ENCODE measurements at places on chromosomes 2 and 18.

DNA sequence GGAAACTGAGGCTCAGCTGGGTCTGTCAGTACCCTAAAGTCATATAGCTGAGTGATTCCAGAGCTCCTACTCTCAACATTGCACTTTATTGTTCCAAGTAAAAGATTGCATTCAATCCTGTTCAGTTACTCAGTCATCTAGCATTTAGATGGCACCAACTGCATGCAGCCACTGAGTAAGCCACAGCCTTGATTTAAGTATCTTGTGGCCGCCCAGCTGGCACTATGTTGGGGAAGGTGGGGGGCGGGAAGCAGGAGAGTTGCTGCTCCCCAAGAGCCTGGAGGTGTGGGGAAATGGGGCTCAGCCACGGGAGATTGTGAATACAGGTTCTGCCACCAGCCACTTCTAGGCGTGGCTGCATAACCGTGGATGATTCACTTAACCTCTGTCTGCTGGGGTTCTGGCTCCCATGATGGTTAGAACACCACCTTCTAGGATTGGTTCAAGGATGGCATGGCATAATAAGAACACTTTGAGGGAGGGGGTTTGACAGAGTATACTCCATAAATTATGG, 17.1 kb downstream of the ZFP36L2 start:
- no peak for DNase-seq

DNA sequence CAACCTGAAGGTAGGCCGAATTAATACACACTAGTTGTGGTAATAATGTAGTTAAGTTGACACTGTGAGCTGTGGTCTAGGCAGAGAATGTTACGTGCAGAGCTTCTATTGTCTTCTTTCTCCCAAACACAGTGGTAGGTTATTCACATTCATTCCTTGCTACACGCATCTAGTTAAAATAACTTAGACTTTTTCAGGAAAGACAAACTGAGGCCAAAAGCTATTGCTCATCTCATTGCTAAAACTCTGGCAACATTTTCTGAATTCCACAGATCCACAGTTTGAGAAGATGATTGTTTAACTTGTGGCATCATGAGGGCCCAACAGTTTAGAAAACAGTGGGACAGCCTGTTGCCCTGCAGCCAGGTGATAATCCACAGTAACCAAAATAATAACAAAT, 850.4 kb upstream of the FSHR start:
- DNase-seq = no peak

GRCh38 chr2:28980368-28981015, 606 bp upstream of the TOGARAM2 start:
- no peak for DNase-seq

DNA sequence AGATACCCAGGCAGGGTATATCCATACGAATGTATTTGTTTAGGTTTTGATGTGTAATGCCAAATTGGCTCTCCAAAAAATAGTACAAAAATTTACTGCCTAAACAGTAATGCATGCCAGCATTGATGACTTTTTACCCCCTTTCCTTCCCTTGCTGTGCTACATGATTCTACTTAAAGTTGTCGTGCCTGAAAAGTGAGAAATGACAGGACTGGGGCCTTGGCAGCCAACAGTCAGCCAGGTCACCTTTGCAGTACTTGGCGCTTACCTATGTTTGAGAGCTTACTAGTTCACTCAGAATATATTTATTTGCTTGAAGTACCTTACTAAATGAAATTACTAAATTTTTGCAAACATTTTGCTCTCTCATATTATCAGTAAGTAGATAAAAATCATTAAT, 1329.1 kb downstream of the DPP10 start:
- no peak for DNase-seq

- peak; percentile 43 for DNase-seq
Measured at GRCh38 chr2:64675860-64676259, 22.1 kb upstream of the SERTAD2 start.

- no peak for DNase-seq
Measured at GRCh38 chr2:146979746-146980145, 865.1 kb upstream of the ACVR2A start.

- no peak for DNase-seq
Measured at GRCh38 chr2:16861111-16861510, 195.5 kb upstream of the CYRIA start.

- no peak for DNase-seq
Measured at GRCh38 chr2:100321866-100322820, at the start of gene LONRF2. LONRF2 (minus strand) TSS chr2:100322501; CDS start chr2:100322093, 408 bp downstream.

GRCh38 chr18:22683196-22683676, 249.9 kb upstream of the RBBP8 start:
- DNase-seq = no peak

DNA sequence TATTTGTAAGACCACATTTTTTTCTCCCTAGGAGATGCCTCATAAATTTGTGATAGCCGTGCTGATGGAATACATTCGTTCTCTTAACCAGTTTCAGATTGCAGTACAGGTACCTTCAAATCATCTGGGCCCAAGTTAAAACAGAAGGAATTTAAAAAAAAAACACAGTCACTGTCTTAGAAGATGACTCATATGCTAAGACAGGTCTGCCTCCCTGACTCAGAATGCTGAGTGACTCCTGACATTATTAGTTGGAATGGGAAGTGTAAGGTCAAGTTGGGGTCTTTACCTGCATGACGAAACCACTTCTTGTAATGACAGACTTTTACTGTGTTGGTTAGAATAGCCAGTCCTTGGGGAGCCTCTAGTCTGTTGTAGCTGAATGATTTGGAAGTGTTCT, 26.3 kb downstream of the RMC1 start:
- no peak for DNase-seq

GRCh38 chr2:98803405-98804264, 72.7 kb upstream of the MGAT4A start:
- no peak for DNase-seq

DNA sequence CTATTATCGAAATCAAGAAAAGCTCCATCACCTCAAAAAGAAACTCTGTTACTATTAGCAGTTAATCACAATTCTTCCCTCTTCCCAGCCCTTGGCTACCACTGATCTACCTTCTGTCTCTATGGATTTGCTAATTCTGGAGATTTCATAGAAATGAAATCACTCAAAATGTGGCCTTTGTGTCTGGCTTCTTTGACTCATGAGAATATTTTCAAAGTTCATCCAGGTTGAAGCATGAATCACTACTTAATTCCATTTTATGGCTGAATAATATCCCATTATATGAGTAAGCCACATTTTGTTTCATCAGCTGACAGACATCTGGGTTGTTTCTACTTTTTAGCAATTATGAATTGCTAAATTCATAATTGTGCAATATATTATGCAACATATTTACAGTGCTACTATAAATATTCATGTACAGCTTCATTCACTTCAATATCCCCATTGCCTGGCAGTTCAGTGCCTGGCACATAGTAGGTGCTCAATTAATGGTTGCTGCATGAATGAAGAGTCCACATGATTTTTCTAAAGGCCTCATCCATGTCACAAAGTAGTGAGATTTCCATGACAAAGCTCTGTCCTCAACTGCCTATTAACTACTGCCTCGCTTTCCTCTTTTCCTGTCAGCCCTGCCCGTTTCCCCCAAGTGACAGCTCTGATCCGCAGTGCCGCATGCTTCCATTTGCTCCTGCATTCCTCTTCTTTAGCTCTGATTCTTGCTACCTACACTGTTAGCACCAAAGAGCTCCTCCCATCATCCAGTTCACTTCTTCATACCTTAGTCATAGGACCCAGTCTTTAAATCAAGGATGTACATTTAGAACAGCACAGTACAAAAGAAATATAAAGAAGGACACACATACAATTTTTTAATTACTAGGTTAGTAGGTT, 32.8 kb downstream of the CCDC93 start:
- no peak for DNase-seq

- DNase-seq = no peak
Measured at GRCh38 chr2:231413921-231414476, 18.5 kb downstream of the B3GNT7 start.

- DNase-seq = no peak
Measured at GRCh38 chr2:67656875-67657274, 259.7 kb downstream of the ETAA1 start.

GRCh38 chr18:24317370-24317769, 80.3 kb downstream of the OSBPL1A start:
- DNase-seq = no peak

DNA sequence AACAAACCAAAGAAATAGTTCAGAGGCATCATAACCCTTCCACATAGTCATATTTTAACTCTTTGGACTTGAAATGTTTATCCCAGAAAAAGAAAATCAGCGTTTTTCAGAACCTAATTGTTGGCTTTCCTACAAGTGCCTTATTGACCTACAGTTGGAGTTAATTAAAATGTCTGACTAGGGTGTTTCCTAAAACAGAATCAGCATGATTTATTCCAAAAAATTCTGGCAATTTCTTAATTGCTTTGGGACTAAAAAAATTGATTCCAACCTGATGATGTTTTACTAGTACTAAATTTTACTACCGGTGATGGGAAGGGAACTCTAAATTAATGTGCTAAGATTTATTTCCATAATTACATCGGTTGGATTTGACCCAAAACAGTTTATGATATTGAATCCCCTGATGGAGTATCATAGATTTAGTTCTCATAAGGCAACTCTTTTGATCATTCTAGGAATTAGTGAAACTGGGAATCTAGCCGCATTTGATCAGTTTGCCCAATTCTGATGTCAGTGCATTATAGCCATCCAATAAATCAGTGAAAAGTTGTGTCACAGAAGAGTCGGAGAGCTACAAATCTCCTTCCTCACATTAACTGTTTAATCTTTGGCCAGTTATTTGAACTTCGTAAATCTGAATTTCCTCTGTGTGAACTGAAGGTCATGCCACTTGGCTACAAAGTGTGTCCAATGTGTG, 134.3 kb upstream of the DSEL start:
- DNase-seq = no peak

GRCh38 chr2:88841224-88841929, 149.9 kb downstream of the RPIA start:
- no peak for DNase-seq

GRCh38 chr18:59911600-59911999, 11.8 kb downstream of the PMAIP1 start:
- DNase-seq = no peak

GRCh38 chr2:233976087-233976486, 58.9 kb downstream of the TRPM8 start:
- DNase-seq = no peak

- no peak for DNase-seq
Measured at GRCh38 chr2:84077496-84077895, 381.6 kb downstream of the SUCLG1 start.

DNA sequence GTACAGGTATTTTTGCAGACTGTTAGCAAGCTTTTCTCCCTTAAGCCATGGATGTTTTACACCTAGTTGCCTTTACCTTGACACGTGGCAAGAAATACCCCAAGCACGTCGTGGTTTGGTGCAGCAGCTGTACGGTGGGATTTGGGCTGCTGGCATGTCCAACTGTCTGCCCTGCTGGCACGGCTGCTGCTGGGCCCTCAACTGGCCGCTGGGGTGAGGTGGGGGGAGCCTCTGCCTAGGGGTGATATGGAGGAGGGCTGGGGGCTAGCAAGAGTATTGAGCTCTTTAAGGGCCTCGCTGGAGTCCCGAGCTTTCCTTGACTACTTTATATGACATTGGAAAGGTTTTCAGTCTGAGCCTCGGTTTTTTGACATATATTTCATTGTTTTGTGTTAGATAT, 41.6 kb downstream of the LPIN1 start:
- DNase-seq = no peak

GRCh38 chr2:85120363-85120762, 12.8 kb upstream of the TCF7L1 start:
- no peak for DNase-seq

DNA sequence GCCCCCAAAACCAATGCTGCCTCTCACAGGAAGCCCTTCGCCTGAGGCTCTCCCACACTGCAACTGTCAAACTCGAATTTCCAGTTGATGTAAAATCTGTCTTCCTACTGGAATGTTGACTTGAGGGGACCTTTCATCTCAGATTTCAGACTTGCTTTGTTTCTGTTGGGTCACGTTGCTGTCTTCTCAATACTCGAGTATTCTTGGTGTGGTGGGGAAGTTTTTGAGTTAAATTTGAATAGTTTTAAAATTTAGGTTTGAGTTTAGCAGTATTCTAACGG, 50.8 kb downstream of the AGAP1 start:
- no peak for DNase-seq

- DNase-seq = no peak
Measured at GRCh38 chr18:74476140-74476539, 19.0 kb upstream of the DIPK1C start.

DNA sequence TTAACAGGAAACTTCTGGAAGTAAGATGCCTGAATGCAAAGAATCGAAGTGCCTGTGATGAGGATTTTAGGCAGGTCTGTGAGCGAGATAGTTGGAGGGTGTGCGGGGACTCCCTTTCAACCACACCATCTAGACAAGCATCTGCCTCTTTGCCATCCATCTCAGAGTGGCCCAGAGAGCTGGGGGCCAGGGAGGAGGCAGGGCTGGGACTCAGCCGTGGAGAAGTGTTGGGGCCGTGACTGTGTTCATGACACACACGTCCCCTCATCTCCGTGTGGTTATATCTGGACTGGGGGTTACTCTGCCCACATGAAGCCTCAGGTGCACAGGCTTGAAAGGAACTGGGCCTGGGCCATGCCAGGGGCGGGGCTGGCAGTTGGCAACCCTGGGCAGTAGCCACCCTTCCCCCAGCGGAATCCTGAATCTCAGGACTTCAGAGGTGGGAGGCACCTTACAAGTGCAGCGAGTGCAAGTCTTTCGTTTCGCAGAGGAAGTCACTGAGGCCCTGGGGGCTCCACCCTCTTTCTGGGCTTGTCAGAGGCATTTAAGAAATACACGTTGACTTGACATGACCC, 112.5 kb downstream of the SLC4A3 start:
- DNase-seq = no peak

GRCh38 chr18:76453932-76454331, 41.1 kb downstream of the ZNF516 start:
- DNase-seq = no peak

DNA sequence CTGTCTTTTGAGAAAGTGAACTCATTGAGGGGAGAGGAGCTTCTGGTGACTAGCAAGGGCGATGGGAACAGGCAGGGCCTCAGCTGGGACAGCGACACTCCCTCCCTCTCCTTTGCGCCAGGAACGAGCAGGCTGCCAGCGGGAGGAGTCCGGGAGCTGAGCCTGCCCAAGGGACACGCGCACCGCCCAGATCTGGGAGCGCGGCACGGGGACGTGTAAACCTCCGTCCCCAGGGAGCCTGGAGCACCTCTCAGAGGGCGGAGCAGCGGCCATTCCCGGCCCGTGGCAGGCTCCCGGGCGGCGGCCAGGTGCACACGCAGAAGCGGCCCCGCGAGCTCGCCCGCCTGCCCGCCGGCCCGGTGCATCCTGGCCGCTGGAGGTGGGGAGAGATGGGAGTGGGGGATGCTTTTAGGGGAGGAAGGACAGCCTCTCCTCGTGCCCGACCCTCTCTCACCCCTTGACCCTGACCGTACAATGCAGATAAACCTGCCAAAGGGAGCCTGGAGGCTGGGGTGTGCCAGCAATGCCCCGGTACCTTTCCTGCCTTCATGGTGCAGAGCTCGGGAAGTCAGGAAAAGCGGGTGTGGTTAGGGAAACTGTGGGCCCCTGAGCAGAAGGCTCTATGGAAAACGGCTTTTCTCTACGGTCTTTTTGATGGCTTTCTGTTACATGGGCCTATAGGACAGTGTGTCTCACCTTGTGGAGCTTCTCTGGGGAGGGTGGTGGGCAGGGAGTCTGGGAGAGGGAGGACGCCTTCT, 2.2 kb downstream of the AQP4 start:
- DNase-seq = no peak

GRCh38 chr18:38367473-38367872, 801.9 kb upstream of the CELF4 start:
- no peak for DNase-seq

- DNase-seq = no peak
Measured at GRCh38 chr2:172348555-172349288, 78.7 kb upstream of the ITGA6 start.

- DNase-seq = no peak
Measured at GRCh38 chr18:42030586-42031182, 75.7 kb downstream of the PIK3C3 start.

Data from CD4-positive, alpha-beta T cell treated with Interleukin-15 for 4 hours (primary cell).